ENCODE measurements at places on chromosomes 2 and 18. TPM values are rescaled to one million over a fixed set of nuclear protein-coding genes. Genes with fewer than 3 reads are reported as not detected.

GRCh38 chr18:50199921-50200320 is 5.0 kb upstream of the MYO5B start:
- no peak for DNase-seq

The TXNL4A gene
- 151 TPM for total RNA-seq

DNA sequence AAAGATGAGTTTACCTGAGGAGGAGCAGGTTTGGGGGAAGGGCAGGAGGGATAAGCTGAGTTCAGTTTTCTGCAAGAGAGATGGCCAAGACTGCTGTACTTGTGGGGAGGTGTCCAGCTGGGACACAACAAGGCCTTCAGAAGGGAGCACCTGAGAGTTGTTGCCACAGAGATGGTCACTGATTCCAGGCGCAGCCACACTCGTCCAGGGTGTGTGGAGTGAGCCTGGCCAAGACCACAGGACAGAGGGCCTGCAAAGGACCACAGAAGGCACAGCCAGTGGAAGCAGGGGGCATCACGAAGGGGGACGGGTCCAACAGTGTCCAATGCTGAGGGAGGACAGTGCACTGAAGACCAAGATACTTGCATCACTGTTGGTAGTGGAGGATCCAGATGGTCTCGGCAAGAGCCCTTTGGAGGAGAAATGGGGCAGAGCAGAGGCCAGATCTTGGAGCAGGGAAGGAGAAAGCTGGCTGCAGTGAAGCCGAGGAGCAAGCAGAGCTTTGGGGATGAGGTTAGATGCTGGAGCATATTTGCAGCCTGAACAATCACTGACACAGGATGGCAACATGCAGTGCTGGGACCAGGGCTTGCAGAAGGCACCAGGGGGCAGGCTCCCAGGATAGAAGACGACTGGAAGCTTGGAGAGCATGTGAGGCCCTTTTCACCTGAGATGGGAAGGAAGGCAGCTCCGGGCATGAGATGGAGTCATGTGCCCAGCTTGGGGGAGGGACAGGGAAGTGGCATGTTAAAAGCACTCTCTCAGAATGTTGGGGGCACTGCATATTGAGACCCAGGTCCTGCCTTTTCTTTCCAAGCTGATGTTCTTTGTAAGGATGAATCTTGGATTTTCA is 214.0 kb downstream of the CYP26B1 start:
- DNase-seq, result peak; percentile 30

The ATP8B1 gene
- total RNA-seq, result 0.26 TPM

- DNase-seq, result peak; percentile 7
Measured at GRCh38 chr2:234606896-234607295, 110.0 kb upstream of the ARL4C start.

The CDCA7 gene
- total RNA-seq, result 89.0 TPM

All from activated CD8-positive, alpha-beta memory T cell treated with anti-CD3 and anti-CD28 coated beads, Interleukin-2, amount 10 ng/mL, durations not matched to agents 7 days and 5 days (primary cell).